ENCODE measurements at places on chromosomes 3 and 15. TPM values are rescaled to one million over a fixed set of nuclear protein-coding genes. Genes with fewer than 3 reads are reported as not detected.
A peak's percentile ranks its signal among the peaks of the same experiment; 100 is the strongest.

SPINK8 gene
- not detected for total RNA-seq

GRCh38 chr3:116877968-116878367, 168.4 kb downstream of the TUSC7 start:
- H3K36me3 ChIP-seq, result no peaks in the 10 kb centered on the region
- H3K4me1 ChIP-seq, result no peaks in the 10 kb centered on the region
- H3K27ac ChIP-seq, result no peak overlapping the region

SPRED1 gene
- 1.2 TPM for total RNA-seq

DNA sequence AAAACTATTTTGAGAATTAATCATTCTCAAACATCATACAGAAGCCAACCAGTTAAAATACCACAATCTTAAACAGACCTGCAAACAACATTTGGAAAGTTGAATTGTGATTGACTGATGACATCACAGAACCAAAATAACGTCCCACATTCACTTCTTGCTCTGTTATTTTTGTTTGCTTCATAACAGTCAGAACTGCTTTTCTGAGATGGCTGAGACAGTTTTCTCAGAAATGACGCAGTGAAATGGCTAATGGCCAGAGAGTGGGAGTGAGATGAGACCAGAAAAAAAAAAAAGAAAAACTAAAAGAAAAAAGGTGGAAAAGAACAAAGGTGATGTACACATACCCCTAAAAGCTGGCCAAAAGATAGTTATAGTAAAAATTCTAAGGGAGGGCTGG, 1061.2 kb downstream of the FHIT start:
- peaks cover 4% of the 10 kb centered on the region for H3K36me3 ChIP-seq
- no peak overlapping the region for H3K4me3 ChIP-seq

GRCh38 chr3:12532182-12532581, 13.1 kb downstream of the MKRN2OS start:
- no peaks in the 10 kb centered on the region for H3K27me3 ChIP-seq
- H3K4me3 ChIP-seq, result no peak overlapping the region
- no peaks in the 10 kb centered on the region for H3K4me1 ChIP-seq
- DNase-seq, result no peak
- no peak overlapping the region for H3K27ac ChIP-seq

DNA sequence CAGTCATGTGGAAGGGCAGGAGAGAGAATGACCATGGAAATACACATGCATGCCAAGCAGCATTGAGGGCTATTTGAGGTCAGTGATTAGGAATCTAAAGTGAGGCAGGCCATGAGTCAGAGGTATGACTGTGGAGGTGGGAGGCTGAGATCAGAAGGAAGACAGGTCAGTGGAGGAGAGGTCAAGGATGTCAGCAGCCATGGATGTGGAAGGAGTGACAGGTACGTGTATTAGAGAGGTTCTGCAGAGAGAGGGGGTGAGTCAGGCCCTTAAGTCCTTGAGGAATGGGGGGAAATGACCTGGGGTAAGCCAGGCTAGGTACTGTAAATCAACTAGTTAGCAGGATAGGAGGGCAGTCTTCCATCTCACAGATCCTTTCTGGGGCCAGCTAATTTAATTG, 166.6 kb downstream of the ANO10 start:
- H3K27me3 ChIP-seq, result peaks cover 2% of the 10 kb centered on the region
- H3K27ac ChIP-seq, result no peak overlapping the region
- DNase-seq, result no peak
- H3K4me1 ChIP-seq, result peaks cover 2% of the 10 kb centered on the region
- H3K36me3 ChIP-seq, result no peaks in the 10 kb centered on the region

- H3K4me1 ChIP-seq, result peaks cover 18% of the 10 kb centered on the region
- peak; percentile 29 for DNase-seq
- H3K27me3 ChIP-seq, result peaks cover 2% of the 10 kb centered on the region
- no peak overlapping the region for H3K27ac ChIP-seq
These were observed 1.8 kb downstream of the CLCN2 start for GRCh38 chr3:184359610-184360009.

DNA sequence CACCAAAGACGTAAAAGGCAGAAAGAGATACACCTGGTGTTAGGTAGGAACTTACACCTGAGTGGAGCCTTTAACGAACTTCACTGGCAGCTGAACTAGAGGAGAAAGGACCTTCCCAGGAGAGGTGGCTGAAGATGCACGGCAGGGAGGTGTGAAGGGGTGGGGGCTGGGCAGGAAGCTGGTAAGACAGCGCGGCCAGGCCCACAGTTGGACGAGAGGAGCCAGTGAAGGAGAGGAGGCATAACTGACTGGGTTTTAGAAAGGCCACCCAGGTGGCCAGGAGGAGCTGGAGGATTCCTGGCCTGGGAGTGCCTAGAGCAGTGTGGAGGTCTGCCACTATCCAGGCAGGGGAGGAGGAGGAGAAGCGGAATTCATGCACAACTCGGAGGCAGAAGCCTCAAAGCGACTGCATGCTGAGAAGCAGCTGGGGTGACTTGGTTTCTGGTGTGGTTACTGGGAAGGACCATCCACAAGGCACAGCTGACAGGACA, 51.9 kb downstream of the SLC41A3 start:
- H3K36me3 ChIP-seq, result peaks cover 22% of the 10 kb centered on the region
- DNase-seq, result no peak

DNA sequence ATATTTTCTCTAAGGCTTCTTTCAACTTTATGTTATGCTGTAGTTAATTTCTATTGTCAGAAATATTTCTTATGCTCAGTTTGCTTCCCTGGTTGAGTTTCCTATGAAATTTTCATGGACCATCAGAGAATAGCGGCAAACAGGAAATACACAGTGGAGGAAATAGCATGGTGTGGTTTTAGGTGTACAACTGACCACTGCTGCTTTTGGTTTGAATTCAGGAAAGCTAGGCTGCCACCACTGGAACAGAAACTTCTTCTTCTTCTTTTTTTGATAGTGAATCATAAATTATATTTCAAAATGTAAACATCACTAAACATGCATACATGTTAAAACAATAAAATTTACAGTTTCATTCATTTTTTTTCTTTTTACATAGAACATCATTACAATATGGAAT, 316.6 kb upstream of the TGFBR2 start:
- H3K36me3 ChIP-seq, result no peaks in the 10 kb centered on the region
- no peaks in the 10 kb centered on the region for H3K27me3 ChIP-seq
- H3K27ac ChIP-seq, result no peak overlapping the region
- peaks cover 17% of the 10 kb centered on the region for H3K4me1 ChIP-seq

ZNF774 gene
- 2.4 TPM for total RNA-seq

GRCh38 chr3:104933972-104934371, 432.7 kb upstream of the ALCAM start:
- no peak overlapping the region for H3K4me3 ChIP-seq
- no peaks in the 10 kb centered on the region for H3K36me3 ChIP-seq
- H3K27ac ChIP-seq, result no peak overlapping the region
- H3K4me1 ChIP-seq, result no peaks in the 10 kb centered on the region
- no peaks in the 10 kb centered on the region for H3K27me3 ChIP-seq
- no peak for DNase-seq

- H3K4me3 ChIP-seq, result no peak overlapping the region
- H3K27ac ChIP-seq, result no peak overlapping the region
- DNase-seq, result no peak
These were observed 554.5 kb upstream of the TBL1XR1 start for GRCh38 chr3:177751770-177752169.

GRCh38 chr3:107813026-107813425, 277.8 kb downstream of the CD47 start:
- H3K4me3 ChIP-seq, result no peak overlapping the region
- no peak overlapping the region for H3K27ac ChIP-seq
- peaks cover 3% of the 10 kb centered on the region for H3K36me3 ChIP-seq
- H3K4me1 ChIP-seq, result peaks cover 8% of the 10 kb centered on the region

DNA sequence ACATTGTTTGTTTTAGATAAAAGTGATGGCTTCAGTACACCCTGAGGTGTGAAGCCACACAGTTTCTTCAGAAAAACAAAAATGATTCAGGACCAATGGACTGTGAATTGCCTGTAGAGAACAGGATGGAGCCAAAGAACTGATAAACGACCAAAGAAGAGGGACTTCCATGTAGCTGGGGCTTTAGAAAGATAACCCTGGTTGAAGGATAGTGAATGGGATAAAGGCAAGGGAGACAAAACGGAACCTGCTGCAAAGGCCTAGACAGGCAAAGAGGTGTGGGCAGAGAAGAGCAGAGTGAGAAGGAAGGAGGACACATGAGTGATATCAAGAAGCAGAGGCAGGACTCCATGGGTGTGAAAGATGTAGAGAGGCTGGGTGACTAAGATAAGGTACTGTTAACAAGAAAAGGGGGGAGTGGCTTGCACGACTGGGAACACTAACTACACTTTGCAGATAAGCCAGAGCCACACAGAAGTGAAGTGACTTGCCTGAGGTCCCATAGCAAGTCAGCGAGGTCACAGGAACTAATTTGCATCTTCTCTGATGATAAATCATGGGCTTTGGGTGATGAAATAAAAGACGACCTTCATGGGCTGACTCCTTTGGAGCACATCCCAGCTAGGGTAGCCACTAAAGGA, 44.3 kb downstream of the RAB6B start:
- peaks cover 3% of the 10 kb centered on the region for H3K4me1 ChIP-seq
- H3K4me3 ChIP-seq, result no peak overlapping the region
- H3K27me3 ChIP-seq, result peaks cover 15% of the 10 kb centered on the region
- no peak for DNase-seq
- no peaks in the 10 kb centered on the region for H3K36me3 ChIP-seq

- no peaks in the 10 kb centered on the region for H3K36me3 ChIP-seq
- no peaks in the 10 kb centered on the region for H3K27me3 ChIP-seq
- no peaks in the 10 kb centered on the region for H3K4me1 ChIP-seq
- no peak overlapping the region for H3K4me3 ChIP-seq
These were observed 85.3 kb downstream of the C3orf38 start for GRCh38 chr3:88235102-88235501.

IL17RE gene
- 1.1 TPM for total RNA-seq

- H3K4me1 ChIP-seq, result peaks cover 7% of the 10 kb centered on the region
- H3K4me3 ChIP-seq, result no peak overlapping the region
- DNase-seq, result no peak
- H3K36me3 ChIP-seq, result peaks cover 11% of the 10 kb centered on the region
These were observed 1005.9 kb upstream of the CFAP20DC start for GRCh38 chr3:60055765-60056164.

- no peak for DNase-seq
- H3K27ac ChIP-seq, result no peak overlapping the region
- peaks cover 10% of the 10 kb centered on the region for H3K36me3 ChIP-seq
- peaks cover 2% of the 10 kb centered on the region for H3K4me1 ChIP-seq
These were observed 26.4 kb downstream of the ASB7 start for GRCh38 chr15:100628746-100629145.

DNA sequence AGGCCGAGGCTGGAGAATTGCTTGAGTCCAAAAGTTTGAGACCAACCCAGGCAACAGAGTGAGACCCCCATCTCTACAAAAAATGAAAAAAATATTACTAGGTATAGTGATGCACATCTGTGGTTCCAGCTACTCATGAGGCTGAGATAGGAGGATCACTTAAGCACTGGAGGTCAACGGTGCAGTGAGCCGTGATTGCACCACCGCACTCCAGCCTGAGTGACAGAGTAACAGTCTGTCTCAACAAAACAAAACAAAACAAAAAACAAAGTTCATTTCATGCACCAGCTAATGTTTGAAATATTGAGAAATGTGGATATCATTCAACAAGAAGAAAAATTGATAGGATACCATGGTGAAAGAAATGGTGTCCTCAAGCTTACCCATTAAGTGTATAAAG, 450.5 kb upstream of the TPRG1 start:
- H3K4me1 ChIP-seq, result peaks cover 1% of the 10 kb centered on the region
- H3K4me3 ChIP-seq, result no peak overlapping the region
- H3K27me3 ChIP-seq, result no peaks in the 10 kb centered on the region
- H3K27ac ChIP-seq, result no peak overlapping the region

Data from activated naive CD8-positive, alpha-beta T cell treated with anti-CD3 and anti-CD28 coated beads, Interleukin-2, amount 10 ng/mL, durations not matched to agents 7 days and 5 days (primary cell).